Hair follicular keratinocyte (primary cell): ENCODE measurements at places on chromosomes 7 and 10. TPM values are rescaled to one million over a fixed set of nuclear protein-coding genes. Genes with fewer than 3 reads are reported as not detected.

The GCC1 gene
- total RNA-seq: 19.4 and 23.3 TPM in 2 replicates

The C10orf105 gene
- total RNA-seq: not detected in 2 replicates

The PHYHIPL gene
- total RNA-seq: not detected in 2 replicates

The GNAT3 gene
- total RNA-seq: not detected in 2 replicates

The HPSE2 gene
- not detected in 2 replicates for total RNA-seq

The NEUROG3 gene
- not detected in 2 replicates for total RNA-seq

The OR6V1 gene
- total RNA-seq: not detected in 2 replicates

The LRRD1 gene
- total RNA-seq: not detected in 2 replicates

The TMEM139 gene
- 7.1 and 8.9 TPM in 2 replicates for total RNA-seq

The GPR15LG gene
- total RNA-seq: 0.99 TPM in 1 of 2 replicates, not detected in the other

The FANK1 gene
- total RNA-seq: 2.1 and 3.3 TPM in 2 replicates

The LGI1 gene
- not detected in 2 replicates for total RNA-seq

The CYP2C8 gene
- not detected in 2 replicates for total RNA-seq

The TUBAL3 gene
- total RNA-seq: 1.1 and 1.5 TPM in 2 replicates

The TACC2 gene
- total RNA-seq: 21.4 and 25.0 TPM in 2 replicates

The SLC13A4 gene
- total RNA-seq: not detected in 2 replicates

The CHN2 gene
- 0.15 TPM in 1 of 2 replicates, not detected in the other for total RNA-seq

The ZPBP gene
- not detected in 2 replicates for total RNA-seq

The VAX1 gene
- total RNA-seq: not detected in 2 replicates

The NAT16 gene
- not detected in 2 replicates for total RNA-seq

The MINDY4 gene
- 1.5 and 2.1 TPM in 2 replicates for total RNA-seq

The LIPF gene
- total RNA-seq: not detected in 2 replicates

The SPRN gene
- 0.16 TPM in 1 of 2 replicates, not detected in the other for total RNA-seq

The ADAMTS14 gene
- total RNA-seq: 0.19 TPM in 1 of 2 replicates, not detected in the other

The NME8 gene
- total RNA-seq: not detected in 2 replicates

The HECW1 gene
- 0.04 TPM in 1 of 2 replicates, not detected in the other for total RNA-seq

The HKDC1 gene
- 0.08 and 0.27 TPM in 2 replicates for total RNA-seq

The SLC26A5 gene
- total RNA-seq: not detected in 2 replicates
